ENCODE measurements at places on chromosomes 1 and 21.

DNA sequence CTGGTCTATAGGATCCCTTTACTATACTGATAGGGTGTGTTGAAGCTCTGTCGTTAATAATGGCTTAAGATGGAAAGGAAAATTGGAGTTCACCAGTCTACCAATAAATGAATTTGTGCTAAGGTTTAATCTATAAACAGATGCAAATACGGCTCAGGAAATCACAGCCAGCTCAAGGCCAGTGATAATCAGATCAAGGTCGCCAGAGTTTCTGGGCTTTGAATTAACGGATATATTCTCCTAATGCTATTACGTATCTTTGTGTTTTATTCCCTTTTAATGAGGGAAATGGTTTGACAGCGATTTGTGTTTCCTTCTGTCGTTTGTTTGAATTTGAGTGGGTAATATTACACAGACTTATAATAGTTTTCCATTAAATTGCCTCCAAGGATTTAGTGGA, 279.6 kb downstream of the BACH1 start:
- DNase-seq = no peak

DNA sequence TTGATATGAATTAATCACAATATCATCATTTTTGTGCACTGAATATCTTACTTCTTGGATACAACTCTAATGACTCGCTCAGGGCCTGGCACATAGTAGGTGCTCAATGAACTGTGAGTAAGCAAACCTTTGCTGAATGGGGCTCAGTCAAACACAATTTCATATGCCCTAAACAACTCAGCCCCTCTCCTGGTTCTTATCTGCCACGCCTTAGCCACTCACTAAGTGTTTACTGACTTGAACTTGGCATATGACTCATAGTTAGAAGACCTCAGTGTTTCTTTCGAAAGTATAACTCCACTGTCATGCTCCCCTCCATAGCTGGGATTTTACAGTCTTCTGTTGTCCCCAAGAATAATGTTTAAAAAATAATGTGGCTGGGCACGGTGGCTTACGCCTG, 4.8 kb upstream of the IFNLR1 start:
- no peak for DNase-seq

- DNase-seq = no peak
Measured at GRCh38 chr1:37143800-37144199, 109.5 kb upstream of the GRIK3 start.

DNA sequence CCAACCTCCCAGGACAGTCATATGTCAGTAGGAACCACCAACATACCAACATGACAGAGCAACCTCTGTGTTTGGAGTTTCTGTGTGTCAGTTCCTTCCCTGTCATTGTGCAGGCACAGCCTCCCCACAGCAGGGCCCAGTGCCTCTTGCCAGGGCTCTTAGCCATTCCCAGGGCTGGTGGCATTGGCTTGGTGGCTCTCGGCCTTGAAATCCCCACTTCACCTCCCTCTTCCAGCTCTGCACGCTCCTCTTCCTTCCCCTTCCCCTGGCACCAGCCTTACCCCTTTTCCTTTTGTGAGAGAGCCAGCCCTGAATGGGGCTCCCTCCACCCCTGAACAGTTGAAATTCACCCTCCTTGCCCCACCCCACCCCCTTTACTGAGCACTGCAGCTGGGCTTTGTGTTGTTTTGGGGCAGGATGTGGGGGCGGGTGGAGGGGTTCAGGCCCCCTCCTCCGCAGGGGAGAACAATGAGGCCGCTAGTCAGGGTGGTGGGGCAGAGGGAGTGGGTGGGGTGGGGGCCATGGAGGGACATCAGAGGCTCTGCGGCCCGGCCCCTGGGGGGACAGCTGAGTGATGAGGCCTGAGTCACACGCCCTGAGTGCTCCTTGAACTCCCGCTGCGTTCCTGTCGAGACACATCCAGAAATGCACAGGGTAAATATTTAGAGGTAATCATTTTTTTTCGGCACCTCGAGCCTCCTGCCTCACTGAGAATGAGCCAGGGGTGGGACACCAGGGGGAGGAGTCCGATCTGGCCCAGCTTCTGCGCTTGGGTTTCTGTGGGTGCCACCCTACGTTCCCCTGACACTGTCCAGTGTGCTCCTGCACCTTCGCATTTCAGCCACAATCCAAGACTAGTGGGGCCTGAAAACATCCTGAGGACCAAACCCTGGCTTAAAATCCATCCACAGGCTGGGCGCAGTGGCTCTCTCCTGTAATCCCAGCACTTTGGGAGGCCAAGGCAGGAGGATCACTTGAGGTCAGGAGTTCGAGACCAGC, 28.6 kb downstream of the LGR6 start:
- DNase-seq = no peak

DNA sequence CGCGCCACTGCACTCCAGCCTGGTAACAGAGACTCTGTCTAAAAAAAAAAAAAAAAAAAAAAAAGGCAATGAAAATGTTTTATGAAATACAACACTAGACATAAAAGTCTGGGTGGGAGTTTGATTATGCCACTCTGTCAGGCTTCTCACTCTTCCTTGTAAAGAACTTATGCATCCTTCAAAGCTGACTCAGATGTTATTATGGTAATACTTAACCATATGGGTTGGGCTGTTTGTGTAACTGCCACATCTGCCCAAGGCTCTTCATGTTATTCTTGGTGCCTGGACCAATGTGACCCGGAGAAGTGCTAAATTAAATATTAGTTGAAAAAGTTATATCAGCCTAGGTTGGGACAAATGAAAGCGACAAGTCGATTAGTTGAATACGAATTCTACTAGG, 23.8 kb downstream of the FAM89A start:
- DNase-seq = no peak

GRCh38 chr21:41387824-41388223, 26.0 kb downstream of the MX2 start:
- DNase-seq = no peak

DNA sequence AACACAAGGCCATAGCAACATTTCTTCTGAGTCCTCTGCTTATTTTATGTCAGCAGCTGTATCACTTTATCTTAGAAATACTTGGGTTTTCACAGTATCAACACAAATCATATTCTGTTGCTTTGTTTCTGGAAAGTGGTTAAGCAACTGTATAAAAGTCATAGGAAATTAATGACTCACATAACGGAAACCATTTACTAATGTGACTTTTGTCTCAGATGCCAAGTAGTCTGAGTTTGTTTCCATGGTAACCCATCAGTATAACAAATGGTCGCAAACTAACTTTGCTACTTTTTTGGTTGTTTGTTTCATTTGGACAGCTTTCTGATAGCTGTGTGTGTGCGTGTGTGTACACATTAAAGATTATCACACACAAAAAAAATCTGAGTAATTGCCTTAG, 31.1 kb downstream of the EEIG2 start:
- no peak for DNase-seq

DNA sequence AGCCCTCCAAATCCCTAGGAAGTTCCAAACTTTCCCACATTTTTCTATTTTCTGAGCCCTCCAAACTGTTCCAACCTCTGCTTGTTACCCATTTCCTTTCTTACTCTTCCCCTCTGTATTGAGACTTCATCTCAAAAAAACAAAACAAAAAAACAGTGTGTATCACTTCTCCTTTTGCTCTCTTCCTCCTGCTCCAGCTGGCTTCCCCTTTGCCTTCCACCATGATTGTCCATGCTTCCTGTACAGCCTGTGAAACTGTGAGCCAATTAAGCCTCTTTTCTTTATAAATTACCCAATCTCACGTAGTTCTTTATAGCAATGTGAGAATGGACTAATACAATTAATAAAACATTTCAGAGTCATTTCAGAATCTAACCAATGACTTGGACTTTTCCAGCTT, 69.6 kb upstream of the KRTAP19-8 start:
- no peak for DNase-seq

- DNase-seq = no peak
Measured at GRCh38 chr1:241641773-241642592, 1.8 kb upstream of the CHML start.

- no peak for DNase-seq
Measured at GRCh38 chr21:38850277-38850951, 44.7 kb downstream of the ETS2 start.

GRCh38 chr1:32151319-32151787, 28.1 kb upstream of the TXLNA start:
- no peak for DNase-seq

DNA sequence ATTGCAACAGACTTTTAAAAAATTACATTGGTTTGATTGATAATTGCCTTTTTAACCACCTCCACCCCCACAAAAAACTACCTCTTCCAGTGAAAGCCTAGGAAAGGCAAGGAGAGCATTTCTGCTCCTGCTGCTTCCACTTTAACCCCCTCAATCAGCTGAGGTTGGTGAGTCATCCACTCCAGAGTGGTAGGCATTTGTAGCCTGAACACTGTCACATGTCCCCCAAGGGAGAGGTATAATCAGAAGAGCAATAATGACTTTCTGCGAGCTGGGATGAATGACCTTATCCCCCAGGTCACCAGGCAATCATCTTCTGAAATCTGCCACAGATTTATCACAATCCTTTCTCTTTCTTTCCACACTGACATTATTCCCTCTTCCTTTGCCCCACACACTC, 126.6 kb upstream of the CAMK1G start:
- no peak for DNase-seq

DNA sequence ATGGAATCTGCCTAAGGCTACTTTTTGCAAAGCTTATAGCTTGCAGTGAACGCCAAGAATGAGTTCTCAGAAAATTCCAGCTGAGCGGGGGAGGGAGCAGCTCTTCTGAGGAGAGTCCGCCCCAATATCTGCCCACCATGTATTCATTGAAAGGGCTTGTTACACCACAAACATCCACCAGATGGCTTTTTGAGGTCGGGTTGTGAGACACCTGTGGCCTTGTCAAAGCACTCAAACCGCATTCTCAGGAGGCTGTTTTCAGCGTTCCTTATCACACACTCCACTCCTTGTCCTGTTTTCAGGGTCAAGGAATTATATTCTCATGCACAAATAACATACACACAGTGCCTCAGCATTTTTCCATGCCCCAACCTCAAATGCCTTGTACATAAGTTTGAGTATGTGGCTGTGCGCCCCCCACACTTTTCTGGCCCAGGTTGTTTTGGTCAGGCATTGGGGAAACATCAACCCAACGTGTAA, 3.9 kb upstream of the C4BPB start:
- peak; percentile 58 for DNase-seq

- DNase-seq = no peak
Measured at GRCh38 chr1:81597720-81598426, 202.9 kb upstream of the ADGRL2 start.

DNA sequence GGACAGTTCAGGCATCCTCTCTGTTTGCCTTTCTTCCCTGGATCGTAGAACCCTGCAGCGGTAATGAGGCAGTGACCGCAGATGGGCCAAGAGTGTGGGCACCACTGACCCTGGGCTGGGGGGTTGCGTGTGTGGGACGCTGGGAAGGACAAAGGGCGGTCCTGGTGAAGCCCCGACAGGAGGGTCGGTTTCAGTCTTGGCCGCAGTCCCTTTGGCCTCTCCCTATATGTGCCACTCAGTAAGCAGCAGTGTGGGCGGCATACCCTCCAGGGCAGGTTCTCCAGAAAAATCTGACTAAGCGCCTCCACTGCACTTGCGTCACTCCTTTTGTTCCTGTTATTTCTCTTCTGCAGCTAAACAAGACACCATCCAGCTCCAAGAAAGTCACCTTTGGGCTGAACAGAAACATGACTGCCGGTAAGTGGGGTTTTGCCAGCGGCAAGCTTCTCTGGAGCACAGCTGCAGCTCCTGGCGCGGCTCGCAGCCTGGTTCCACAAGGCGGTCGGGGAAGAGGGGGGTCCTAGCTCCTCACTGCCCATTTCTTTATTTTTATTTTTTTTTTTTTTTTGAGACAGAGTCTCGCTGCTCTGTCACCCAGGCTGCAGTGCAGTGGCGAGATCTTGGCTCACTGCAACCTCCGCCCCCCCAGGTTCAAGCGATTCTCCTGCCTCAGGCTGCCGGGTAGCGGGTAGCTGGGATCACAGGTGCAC, 27.7 kb upstream of the PDXK start:
- DNase-seq = no peak

DNA sequence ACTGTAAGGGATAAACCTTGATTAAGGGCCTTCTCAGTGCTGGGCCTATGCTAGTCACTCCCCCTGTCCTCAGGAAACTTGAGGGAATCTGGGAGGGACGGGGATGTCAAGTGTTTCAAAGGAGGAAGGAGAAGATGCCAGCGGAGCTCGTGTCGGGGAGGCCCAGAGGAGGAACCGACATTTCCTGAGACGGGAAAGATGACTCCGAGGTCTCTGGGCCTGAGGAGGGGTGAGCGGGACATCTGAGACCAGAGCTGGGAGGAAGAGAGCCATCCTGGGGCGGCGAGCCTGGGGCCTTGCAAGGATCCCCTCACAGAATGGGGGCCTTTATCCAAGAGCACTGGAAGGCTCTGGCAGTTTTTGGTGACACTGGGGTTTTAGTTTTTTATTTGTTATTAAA, 10.4 kb downstream of the SLC66A1 start:
- DNase-seq = no peak

- DNase-seq = no peak
Measured at GRCh38 chr1:119279456-119280381, 88.9 kb upstream of the HAO2 start.

DNA sequence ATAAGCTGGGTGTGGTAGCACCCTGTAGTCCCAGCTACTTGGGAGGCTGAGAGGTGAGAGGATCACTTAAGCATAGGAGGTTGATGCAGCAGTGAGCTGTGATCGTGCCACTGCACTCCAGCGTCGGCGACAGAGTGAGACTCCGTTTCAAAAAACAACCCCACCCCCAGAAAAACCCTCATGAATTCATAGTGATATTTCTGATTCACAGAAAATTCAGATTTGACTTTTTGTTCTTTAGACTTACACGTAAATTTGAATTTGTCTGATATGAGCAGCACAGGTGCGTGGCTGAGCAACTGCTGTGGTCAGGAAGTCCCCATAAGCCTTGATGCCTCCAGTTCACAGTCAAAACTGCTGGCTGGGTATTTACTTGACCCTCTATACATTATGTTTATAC, 10.0 kb upstream of the MORC3 start:
- DNase-seq = no peak

GRCh38 chr21:46005081-46005480, 23.5 kb downstream of the COL6A1 start:
- DNase-seq = no peak

- no peak for DNase-seq
Measured at GRCh38 chr1:31272369-31272768, 24.2 kb downstream of the SNRNP40 start.

DNA sequence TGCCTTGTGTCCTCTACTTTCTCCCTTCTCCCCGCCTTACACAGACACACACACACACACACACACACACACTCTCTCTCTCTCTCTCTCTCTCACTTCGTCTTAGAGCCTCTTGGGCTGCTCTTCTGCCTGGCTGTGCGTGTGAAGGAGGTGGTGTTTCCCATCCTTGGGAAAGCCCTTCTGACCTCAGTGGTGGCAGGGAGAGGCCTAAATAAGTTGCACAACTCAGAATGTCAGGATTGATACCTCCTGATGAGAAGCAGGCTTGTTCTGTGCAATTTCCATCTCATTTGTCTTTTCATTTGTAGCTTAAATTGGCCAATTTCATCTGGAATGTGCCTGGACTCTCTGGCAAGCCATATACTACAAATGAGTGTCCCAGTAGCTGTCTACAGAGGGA, 25.0 kb downstream of the LRRN2 start:
- peak; percentile 23 for DNase-seq

- no peak for DNase-seq
Measured at GRCh38 chr1:231139659-231140654, 21.9 kb upstream of the TRIM67 start.

- peak; percentile 41 for DNase-seq
Measured at GRCh38 chr1:236795757-236796667, 920 bp downstream of the MTR start.

Data from mucosa of gallbladder (tissue), 1 donor.